ENCODE measurements at places on chromosomes 11 and 22.

GRCh38 chr11:62069986-62070919 is 53.6 kb upstream of the INCENP start:
- no peak for DNase-seq

DNA sequence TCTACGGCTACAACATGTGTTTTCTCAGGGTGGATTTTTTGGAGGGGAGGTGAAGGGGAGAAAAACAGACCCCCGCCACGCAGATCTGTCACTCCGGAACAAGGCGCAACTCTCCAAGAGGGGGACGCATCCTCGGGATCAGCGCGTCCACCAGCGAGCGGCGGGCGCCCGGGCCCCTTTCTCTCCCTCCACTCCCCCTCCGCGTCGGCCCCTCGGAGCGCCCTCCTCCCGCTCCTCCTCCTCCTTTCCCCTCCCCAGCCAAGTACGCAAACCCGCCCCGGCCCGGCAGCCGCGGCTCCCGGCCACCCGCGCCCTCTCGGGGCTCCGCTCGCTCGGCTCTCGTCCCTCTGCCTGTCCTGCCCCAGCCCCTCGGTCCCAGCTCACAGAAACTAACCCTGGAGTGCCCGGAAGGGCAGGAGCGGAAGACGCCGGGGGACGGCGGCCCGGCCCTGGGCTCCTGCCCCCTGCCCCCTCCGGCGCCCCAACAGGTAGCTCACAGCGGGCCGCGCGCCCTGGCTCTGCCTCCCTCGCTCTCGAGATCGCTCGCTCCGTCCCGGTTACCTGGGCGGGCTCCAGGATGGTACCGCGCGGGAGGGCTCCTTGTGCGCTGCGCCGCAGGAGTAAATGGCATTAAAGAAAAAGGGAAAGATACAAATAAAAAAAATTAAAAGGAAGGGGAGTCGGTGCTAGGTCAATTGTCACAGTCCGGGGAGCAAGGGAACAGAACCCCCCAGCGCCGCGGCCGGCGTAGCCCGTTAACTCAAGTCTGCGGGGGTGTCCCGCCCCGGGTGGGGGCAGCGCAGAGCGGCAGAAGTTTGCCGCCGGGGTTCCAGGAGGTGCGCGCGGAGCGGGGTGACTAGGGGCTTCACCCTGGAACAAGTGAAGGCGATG is 131.4 kb upstream of the C11orf58 start:
- no peak for DNase-seq

- DNase-seq: no peak
Measured at GRCh38 chr22:42868751-42869251, 11.7 kb upstream of the ARFGAP3 start.

GRCh38 chr11:64186492-64187165 is 658 bp downstream of the STIP1 start:
- DNase-seq: peak; percentile 48

DNA sequence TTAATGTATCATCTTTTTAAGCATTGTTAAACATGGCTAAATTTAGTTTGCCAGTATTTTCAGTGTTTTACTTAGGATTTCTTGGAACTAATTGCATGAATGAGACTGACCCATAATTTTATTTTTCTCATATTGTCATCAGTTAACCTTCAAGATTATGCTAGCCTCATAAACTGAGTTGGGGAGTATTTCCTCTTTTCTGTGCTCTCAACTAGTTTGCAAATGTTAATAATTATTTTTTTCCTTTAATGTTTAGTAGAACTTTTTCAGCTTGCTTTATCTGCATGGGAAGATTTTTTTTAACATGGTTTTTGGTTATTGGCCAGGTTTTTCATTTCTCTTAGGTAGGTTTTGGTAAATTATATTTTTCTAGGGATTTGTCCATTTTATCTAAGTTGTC is 235.4 kb upstream of the SESN3 start:
- DNase-seq: no peak

GRCh38 chr11:96306600-96306932 is 36.4 kb downstream of the MAML2 start:
- no peak for DNase-seq

GRCh38 chr11:14503023-14503422 is 3.4 kb upstream of the COPB1 start:
- DNase-seq: no peak

- no peak for DNase-seq
Measured at GRCh38 chr11:102216433-102217075, 100.7 kb upstream of the BIRC3 start.

- DNase-seq: no peak
Measured at GRCh38 chr22:42596863-42597530, 17.7 kb downstream of the POLDIP3 start.

DNA sequence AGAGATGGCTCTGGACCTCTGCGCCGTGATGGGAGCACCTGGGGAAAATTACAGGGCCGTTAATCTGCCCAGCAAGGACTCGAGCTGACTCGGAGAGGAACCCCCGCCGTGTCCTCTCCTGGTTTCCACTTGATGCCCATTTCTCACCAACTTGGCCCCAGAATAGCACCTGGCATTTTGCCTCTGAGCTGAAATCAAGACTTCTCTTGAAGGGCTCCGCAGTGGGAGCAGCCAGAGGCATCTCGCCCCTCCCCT is 19.0 kb upstream of the CABP7 start:
- no peak for DNase-seq

DNA sequence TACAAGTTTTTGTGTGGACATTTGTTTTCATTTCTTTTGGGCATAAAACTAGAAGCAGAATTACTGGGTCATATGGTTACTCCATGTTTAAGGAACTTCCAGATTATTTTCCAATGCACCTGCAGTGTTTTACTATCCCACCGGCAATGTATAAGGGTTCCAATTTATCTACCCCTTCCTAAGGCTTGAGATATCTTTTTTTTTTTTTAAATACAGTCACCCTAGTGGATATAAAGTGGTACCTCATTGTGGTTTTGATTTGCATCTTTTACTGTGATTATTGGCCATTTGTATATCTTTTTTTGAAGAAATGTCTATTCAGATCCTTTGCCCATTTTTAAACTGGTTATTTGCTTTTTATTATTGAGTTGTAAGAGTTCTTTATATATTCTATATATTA is 34.6 kb upstream of the UCP3 start:
- DNase-seq: no peak

GRCh38 chr11:19279451-19279850 is 38.7 kb upstream of the E2F8 start:
- no peak for DNase-seq
